ENCODE measurements at places on chromosomes 11 and 22.

DNA sequence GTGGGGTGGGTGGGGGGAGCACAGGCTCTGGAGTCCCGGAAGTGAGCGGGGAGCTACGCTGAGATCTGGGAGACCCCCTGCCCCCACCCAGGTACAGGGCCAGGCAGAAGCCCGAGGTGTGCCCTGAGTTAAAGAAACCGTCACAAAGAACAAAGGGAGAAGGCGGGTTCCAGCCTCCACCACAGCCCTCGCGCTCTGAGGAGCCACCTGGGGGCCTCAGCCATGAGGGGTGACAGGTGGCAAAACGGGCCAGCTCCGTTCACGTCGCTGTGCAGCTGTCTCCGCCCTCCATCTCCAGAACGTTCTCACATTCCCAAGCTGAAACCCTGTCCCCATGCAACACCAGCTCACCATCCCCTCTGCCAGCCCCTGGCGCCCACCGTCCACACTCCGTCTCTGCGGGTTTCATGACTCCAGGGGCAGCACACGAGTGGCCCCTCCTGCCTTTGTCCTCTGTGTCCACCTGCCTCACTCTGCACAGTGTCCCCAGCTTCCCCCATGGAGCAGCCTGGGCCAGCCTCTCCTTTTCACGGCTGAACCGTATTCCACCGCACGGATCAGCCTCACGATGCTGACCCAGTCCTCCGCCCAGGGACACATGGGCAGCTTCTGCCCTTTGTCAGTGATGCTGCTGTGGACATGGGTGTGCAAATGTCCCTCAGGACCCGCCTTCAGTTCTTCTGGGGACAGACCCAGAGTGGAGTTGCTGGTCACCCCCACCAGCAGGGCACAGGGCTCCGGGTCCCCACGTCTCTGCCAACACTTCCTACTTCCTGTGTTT is 1.7 kb upstream of the MUC5B start:
- DNase-seq: no peak

DNA sequence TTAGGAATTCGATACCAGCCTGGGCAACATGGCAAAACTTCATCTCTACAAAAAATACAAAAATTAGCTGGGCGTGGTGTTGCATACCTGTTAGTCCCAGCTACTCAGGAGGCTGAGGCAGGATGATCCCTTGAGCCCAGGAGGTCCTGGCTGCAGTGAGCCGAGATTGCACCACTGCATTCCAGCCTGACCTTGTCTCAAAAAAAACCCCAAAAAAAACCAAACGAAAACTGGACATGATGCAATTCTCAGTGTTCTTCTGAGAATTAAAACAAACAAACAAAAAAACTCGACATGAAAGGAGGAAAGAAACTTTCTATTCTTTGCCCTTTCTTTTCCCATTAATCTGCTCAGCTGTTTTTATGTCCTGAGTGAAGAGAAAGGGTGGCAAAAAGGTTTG is 7.4 kb downstream of the MED17 start:
- no peak for DNase-seq

- DNase-seq: no peak
These were observed 21.5 kb downstream of the MICALL1 start for GRCh38 chr22:37927637-37927936.

GRCh38 chr11:94196363-94196762 is 67.7 kb downstream of the PANX1 start:
- no peak for DNase-seq

Measured in stimulated activated naive CD8-positive, alpha-beta T cell treated with anti-CD3 and anti-CD28 coated beads, Interleukin-15, Interleukin-2, amounts not matched to agents 100 U/mL and 50 U/mL, for 24 hours (primary cell).